WTC11 (cell line): ENCODE measurements at places on chromosomes 1 and 21.

- DNase-seq: no peak
Observed at GRCh38 chr1:51019811-51020210, 49.8 kb downstream of the CDKN2C start.

- DNase-seq: no peak
Observed at GRCh38 chr1:193016788-193017187, 42.4 kb downstream of the UCHL5 start.

- no peak for DNase-seq
Observed at GRCh38 chr1:153661111-153661708, 2.7 kb downstream of the SNAPIN start.

DNA sequence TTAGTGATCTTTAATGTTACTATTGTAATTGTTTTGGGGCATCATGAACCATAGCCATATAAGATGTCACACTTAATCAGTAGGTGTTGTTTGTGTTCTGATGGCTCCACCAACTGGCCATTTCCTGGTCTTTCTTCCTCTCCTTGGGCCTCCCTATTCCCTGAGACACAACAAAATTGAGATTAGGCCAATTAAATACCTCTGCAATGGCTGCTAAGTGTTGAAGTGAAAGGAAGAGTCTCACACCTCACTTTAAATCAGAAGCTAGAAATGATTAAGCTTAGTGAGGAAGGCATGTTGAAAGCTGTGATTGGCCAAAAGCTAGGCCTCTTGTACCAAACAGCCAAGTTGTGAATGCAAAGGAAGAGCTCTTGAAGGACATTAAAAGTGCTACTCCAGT lies 30.7 kb downstream of the PPP2R5A start:
- peak; percentile 29 for DNase-seq

DNA sequence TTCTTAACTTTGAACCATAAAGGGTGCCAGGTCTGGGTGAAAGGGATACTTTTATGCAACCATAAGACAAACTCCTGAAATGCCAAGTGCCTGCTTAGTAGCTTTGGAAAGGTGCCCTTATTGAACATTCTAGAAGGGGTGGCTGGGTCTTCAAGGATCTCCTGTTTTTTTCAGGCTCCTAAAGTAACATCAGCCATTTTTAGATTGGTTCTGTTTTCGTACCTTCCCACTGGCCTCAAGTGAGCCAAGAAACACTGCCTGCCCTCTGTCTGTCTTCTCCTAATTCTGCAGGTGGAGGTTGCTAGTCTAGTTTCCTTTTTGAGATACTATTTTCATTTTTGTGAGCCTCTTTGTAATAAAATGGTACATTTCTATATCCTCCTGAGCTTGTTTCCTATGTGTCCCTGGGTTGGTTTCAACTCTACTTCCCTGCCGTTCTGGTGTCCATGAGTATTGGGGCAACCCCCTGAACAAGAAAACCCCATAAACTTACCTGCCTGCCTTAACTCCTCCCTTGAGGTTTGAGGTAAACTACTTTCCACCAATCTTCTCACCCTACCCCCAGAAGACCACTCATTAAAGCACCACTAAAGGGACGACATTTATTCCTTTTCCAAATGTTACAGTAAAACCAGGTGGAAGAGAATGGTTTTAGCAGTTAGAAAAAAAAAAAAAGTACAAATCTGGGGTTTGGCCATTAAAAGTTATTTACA lies 2.6 kb downstream of the MARCKSL1 start:
- DNase-seq: no peak
